Cortex of kidney (tissue), 1 donor: ENCODE measurements at places on chromosomes 7 and 10.

GRCh38 chr10:50469778-50470193 is 154.0 kb downstream of the SGMS1 start:
- DNase-seq = no peak

- DNase-seq = no peak
These were observed 368.6 kb downstream of the REEP3 start for GRCh38 chr10:63889803-63890202.

DNA sequence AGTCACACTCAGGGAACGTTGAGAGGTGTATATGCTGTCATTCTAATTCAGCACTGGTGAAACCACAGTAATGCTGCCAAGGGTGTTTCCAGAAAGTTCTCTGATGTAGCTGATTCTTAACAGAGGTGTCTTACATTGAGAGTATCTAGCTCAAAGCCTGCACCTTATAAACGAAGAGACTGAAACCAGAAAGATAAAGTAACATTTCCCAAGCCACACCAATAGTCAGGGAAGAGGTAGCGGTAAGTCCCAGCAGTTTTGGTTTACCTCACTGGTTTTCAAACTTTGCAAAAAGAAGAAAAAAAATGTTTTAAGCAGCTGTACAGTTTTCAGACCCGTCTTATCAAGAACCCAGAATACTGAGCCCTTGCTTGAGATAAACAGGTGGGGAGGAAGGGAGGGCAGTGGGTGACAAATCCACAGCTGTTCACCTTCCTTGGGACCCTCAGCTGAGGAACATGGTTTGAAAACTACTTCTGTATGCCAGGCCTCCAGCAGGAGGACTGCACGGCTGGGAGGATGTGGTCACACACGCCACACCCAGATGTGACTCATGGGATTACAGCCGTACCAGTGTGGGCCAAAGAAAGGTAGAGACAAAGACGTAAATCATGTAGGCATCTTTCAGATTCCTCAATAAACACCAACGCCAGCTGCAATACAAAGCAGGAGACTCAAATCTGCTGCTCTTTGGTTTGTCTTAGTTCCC is 63.9 kb upstream of the GSDME start:
- DNase-seq = no peak

GRCh38 chr10:111367531-111367930 is 290.7 kb downstream of the ADRA2A start:
- no peak for DNase-seq

- no peak for DNase-seq
These were observed 189.5 kb downstream of the ARHGAP12 start for GRCh38 chr10:31739146-31739545.

GRCh38 chr7:156612930-156613329 is 27.6 kb upstream of the RNF32 start:
- DNase-seq = no peak

DNA sequence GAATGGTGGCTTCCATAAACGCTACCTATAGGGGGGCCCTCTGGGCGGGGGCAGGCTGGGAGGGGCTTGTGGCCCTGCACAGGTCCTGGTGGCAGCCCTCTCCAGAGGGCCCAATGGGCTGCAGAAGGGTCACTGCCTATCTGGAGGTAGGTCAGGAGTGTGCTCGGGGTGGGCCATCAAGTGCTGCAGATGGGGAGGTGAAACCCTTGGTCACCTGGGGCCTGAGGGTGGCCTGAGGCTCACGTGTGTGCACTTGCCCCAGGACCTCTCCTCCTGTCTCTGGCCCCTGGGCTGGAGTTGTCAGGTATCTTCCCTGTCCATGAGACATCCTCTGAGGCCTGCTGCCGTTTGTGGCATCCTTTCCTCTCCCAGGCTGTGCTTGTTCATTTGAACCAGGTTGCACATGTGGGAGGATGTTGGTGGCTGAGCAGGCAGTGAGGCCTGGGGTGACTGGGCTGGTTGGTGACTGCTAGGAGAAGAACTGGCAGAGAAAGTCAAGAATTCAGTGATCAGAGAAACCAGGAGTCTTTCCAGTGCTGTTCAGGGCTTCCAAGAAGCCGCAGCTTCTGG is 21.1 kb upstream of the SH2D4B start:
- DNase-seq = no peak

- DNase-seq = no peak
These were observed 1338.7 kb downstream of the REEP3 start for GRCh38 chr10:64859911-64860310.

GRCh38 chr7:351256-351655 is 61.3 kb downstream of the FOXL3 start:
- no peak for DNase-seq

- DNase-seq = no peak
These were observed 485.6 kb upstream of the GRM3 start for GRCh38 chr7:86158111-86158510.

DNA sequence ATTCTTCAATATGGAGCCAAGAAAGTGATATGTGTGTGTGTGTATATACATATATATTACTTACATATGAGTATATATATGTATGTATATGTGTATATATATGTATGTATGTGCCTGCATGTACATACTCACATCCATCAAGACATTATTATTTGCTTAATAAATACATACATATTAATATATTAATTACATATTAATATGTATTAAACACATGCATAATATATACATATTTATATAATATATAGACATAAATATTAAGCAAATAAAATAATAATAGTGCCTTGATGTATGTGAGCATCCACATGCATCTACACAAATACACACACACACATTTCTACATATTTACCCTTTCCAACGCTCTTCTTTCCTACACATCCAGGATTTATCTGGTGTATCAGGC is 88.7 kb upstream of the KCNMA1 start:
- no peak for DNase-seq
